RWPE1 (cell line): ENCODE measurements at places on chromosomes 12 and 14.

DNA sequence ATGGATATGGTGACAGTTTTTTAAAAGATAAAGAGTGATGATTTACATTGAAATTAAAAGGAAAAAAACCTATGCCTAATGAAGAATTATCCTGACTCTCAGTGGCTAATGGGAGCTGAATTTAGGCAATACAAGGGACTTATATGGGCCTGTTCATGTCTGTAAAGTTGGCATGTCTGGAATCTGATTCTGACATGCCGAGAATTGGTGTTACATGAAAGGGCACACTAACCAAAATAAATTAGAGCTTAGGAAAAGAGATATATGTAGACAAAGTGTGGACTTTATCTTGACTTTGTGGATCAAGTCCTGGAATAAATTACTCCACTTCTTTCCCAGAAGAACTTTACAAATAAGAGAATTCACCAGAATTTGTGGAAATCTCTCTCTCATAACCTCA, 1.1 kb downstream of the TDG start:
- DNase-seq, result no peak

GRCh38 chr12:57883700-57884099, 37.2 kb upstream of the CTDSP2 start:
- DNase-seq, result no peak

DNA sequence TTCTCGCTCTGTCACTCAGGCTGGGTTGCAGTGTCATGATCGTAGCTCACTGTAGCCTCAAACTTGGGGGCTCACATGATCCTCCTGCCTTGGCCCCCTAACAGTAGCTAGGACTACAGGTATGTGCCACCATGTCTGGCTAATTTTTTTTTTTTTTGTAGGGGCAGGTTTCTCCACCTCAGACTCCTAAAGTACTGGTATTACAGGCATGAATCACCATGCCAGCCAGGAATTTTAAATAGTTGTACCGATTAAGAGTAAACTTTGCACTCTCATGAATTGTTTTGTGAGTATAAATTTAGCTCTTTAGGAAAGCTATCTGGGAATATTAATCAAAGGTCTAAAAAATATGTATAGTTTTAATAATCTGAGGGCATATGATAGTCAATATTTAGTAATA, 25.5 kb downstream of the YEATS4 start:
- no peak for DNase-seq

GRCh38 chr14:30915596-30915995, 41.2 kb downstream of the COCH start:
- DNase-seq, result no peak

DNA sequence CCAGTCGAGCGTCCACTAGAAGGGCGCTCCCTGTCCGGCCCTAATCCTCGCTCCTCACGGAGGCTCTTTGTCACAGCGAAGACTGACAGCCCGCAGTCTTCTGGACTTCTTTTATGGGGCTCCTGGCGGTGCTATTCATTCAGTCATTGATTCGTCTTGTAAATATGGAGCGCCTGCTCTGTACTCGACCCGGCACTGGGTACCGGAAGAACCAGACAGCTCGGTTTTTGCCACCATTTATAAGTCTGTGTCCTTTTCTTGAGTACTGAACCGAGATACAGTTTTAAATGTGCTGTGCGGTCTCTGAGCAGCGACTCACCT, 570 bp downstream of the DMAC2L start:
- DNase-seq, result no peak

GRCh38 chr14:89915114-89915878, 39.2 kb downstream of the EFCAB11 start:
- DNase-seq, result peak; percentile 48

- DNase-seq, result no peak
These were observed 16.1 kb upstream of the KRT8 start for GRCh38 chr12:52920937-52921336.

DNA sequence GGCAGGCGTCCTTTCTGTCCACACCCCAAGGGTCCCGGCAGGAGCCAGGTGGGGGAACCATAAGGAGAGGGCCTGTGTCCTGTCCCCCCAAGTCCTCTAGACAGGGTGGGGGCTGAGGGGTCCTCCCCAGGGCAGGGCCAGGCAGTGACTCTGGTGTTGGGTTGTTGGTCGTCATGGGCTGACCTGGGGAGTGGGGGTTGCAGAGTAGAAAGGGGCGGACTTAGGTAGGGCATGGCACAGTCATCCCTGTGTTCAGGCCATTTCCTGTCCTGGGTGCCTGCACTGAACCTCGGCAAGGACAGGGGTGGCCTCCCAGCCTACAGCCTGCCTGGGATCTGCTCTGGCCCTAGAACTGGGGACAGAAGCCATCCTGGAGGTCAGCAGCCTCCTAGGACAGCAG, 356.2 kb downstream of the TMEM121 start:
- no peak for DNase-seq

DNA sequence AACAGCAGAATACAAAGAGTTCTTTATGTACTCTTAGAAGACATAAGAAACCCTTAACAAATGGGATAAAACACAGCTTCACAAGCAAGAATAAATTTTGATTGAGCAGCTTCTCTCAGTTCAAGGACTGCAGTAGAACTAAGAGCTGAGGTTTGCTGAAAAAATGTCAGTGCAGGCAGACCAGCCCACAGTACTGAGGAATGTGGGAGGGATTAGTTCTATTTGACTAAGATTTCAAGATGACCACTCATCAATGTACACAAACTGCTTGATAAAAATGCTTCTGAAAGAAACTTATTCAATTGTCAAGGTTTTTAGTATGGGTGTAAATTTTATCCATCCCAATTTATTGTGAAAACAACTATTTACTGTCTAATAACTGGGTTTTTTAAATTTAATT, 138.4 kb downstream of the SEC23A start:
- DNase-seq, result no peak

DNA sequence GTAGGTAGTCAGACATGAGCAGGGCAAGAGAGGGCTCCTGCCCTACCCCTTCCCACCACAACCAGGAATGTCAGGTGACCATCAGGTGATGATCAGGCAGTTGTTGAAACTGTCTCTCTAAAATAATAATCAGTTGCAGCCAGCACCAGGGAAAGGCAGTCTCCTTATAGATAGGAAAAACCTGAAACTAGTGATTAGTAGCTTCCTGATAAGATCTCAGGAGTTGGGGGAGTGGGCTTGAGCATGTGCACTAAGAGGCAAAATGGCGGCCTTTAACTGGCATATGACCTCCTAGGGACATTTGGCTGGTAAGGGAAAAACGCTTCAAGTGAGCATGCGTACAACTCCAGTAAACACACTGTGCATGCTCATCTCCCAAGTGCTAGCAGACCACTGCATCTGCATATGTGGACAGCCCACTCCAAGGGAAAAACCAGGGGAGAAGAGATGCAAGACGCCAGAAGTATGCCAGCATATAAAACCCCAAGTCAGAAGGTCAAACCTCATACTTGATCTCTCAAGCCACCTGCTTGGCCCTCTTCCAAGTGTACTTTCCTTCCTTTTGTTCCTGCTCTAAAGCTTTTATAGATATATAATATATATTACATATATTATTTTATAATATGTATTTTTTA, 37.1 kb downstream of the TGFB3 start:
- no peak for DNase-seq

- DNase-seq, result no peak
These were observed 35.8 kb upstream of the SPPL3 start for GRCh38 chr12:120940006-120940405.

DNA sequence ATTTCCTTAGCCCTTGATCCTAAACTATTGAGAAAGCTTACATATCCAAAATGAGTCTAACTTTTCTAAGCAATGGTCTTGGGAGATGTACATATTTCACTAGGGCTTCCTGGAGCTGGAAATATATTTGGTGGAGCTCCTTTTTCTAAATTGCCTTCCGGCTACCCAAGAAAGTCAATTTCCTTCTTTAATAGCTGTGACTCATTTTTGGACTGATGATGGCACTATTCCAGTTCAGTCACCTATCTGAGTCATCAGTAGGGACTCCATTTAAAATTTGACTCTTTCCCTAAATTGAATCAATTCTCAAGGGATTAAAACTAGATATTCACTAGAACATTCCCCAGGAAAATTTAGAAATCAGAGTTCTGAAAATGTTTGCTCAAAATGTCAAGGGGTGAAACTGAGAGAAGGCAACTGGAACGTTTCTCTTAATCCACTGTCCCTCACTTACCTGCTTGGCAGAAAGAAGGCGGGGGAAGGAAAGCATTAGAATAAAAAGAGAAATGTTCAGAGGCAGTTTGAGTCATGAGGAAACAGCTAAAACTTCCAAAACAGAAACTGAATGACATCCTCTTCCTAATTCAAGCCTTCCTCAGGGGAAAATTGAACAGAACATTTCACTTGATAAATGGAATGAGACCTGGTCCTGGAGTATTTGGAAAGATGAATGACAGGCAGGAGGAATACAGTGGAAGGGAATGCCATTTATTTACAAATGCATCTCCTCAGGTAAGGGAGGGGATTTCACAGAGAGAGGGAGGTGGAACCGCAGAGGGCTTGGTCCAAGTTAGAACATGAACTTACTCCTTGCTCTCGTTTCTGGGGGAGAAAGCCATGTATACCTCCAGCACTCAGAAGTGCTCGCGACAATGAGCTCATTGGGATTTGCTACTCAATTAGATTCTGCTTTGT, 91.2 kb downstream of the RGS6 start:
- peak; percentile 56 for DNase-seq

- DNase-seq, result peak; percentile 30
These were observed 165.5 kb downstream of the PTPN11 start for GRCh38 chr12:112584266-112584722.

DNA sequence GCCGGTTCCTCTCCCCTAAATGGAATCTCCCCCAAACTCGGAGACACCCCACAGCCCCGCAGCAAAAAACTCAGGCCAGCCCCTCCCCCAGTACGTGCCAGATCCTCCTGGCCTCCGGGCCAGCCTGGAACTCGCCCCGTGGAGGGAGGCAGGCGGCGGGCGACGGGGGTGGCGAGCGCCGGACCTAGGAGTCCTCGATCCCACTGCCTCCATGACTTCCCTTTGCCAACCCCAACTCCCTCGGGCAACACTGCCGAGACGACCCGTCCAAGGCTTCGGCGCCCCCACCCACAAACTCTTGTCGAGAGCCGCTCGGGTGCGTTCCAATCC, 400 bp downstream of the ADCY6 start:
- peak; percentile 14 for DNase-seq

DNA sequence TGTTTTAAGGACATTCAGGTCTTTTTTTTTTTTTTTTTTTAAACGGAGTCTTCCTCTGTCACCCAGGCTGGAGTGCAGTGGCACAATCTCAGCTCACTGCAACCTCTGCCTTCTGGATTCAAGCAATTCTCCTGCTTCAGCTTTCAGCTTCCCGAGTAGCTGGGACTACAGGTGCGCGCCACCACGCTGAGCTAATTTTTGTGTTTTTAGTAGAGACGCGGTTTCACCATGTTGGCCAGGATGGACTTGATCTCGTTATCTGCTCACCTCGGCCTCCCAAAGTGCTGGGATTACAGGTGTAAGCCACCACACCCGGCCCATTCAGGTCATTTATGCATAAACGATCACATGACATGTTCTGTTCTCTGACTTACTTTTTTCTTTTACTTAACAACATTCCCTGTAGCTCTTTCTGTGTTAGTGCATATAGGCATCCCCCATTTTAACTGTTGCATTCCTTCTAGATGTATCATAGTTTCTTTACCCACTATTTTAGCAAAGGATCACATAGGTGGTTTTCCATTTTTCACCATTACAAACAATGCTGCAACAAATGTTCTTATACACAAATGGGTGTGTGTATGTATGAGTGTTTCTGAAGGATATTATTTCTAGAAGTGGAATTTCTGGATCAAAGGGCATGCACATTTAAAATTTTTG, 74.2 kb downstream of the ARF6 start:
- DNase-seq, result no peak

DNA sequence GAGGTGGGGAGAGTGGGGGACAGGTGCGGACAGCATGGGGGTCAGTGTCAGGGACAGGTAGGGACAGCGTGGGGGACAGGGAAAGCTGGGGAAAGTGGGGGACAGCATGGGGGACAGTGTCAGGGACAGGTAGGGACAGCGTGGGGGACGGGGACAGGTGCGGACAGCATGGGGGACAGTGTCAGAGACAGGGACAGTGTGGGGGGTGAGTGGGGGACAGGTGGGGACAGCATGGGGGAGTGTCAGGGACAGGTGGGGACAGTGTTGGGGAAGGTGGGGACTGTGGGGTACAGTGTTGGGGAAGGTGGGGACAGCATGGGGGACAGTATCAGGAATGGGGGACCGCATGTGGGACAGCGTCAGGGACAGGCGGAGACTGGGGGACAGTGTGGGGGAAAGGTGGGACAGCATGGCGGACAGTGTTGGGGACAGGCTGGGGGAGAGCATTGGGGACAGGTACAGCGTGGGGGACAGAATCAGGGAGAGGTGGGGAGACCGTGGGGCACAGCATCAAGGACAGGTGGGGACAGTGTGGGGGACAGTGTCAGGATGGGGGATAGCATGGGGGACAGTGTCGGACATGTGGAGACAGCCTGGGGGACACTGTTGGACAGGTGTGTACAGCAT, 96.1 kb downstream of the TMEM121 start:
- no peak for DNase-seq

GRCh38 chr12:94254270-94254669, 105.9 kb downstream of the PLXNC1 start:
- DNase-seq, result no peak

DNA sequence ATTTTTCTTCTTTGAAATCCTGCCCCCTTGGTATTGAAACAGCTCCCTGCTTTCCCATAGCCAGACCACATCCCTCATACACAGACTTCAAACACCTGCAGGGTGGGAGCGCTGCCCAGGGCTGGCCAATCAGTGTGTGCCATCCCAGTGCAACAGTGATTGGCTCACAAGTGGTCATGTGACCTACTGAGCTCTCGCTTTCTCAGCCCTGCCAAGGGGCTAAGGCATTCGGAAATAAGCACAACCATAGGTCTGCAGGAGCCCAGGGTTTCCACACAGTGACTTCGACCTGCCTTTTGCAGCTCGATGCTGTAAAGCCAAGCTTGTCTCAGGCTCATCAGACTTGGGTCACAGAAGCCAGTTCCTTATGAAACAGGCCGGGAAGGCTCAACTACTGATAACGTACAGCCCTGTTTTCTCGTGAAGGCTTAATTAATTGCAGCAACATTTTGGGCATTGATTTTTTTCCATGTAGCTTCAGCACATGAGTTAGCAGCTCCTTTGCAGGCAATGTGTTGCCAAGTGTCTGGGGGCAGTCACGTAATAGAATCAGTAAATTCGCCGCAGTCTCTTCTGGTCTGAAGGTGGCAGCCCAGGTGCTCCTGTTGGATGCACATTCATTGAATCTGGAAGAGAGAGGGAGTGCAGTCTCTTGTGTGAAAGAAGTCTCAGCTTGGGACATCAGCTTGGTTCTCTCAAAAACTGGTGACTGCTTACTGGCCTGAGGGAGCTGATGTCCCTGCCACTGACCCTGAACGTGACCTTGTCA, 1091.8 kb downstream of the AACS start:
- no peak for DNase-seq

GRCh38 chr14:58272588-58273372, 25.6 kb upstream of the ARID4A start:
- no peak for DNase-seq

GRCh38 chr12:72010356-72010755, 71.7 kb downstream of the TPH2 start:
- DNase-seq, result no peak
